Right cardiac atrium (tissue), 5 donors: ENCODE measurements at places on chromosomes 6 and 20. TPM values are rescaled to one million over a fixed set of nuclear protein-coding genes. Genes with fewer than 3 reads are reported as not detected.
A peak's percentile ranks its signal among the peaks of the same experiment; 100 is the strongest.

GRCh38 chr20:57840066-57840465, 130.3 kb upstream of the PMEPA1 start:
- no peak for DNase-seq

GRCh38 chr20:62027116-62027515, 38.6 kb downstream of the TAF4 start:
- no peak for DNase-seq

GRCh38 chr20:61657721-61658377, 405.8 kb downstream of the CDH4 start:
- DNase-seq: no peak

FAM217A gene
- not detected for total RNA-seq

- DNase-seq: peak; percentile 72
These were observed 445 bp downstream of the RAB32 start for GRCh38 chr6:146543940-146544615.

- no peak for DNase-seq
These were observed 102.1 kb downstream of the EYA4 start for GRCh38 chr6:133343220-133343619.

TFB1M gene
- 20.0 TPM for total RNA-seq

GRCh38 chr20:6164421-6165341, 41.9 kb upstream of the FERMT1 start:
- DNase-seq: peak; percentile 37

- no peak for DNase-seq
These were observed 112.8 kb downstream of the TOX2 start for GRCh38 chr20:44027343-44028002.

SCRT2 gene
- total RNA-seq: not detected

PRPH2 gene
- 1.2 TPM for total RNA-seq

MACROD2 gene
- total RNA-seq: 4.4 TPM

DNA sequence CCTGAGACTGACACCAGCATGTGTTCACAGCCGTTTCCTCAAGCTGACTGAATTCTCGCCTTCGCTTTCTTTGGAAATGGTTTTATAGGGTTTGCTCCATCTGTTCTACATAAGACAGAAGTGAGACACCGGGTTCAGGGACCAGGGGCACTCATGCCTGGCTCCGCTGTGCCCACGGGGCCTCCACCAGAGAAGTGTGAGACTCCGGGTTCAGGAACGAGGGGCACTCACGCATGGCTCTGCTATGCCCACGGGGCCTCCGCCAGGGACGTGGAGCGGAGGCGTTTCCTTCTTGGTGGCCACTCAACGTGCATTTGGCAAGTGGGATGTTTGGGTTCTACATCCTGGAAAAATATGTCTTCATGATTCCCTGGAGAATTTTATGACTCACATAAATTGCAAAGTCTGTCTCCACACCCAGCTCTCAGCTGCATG, 106.6 kb downstream of the RNASET2 start:
- DNase-seq: no peak

DNA sequence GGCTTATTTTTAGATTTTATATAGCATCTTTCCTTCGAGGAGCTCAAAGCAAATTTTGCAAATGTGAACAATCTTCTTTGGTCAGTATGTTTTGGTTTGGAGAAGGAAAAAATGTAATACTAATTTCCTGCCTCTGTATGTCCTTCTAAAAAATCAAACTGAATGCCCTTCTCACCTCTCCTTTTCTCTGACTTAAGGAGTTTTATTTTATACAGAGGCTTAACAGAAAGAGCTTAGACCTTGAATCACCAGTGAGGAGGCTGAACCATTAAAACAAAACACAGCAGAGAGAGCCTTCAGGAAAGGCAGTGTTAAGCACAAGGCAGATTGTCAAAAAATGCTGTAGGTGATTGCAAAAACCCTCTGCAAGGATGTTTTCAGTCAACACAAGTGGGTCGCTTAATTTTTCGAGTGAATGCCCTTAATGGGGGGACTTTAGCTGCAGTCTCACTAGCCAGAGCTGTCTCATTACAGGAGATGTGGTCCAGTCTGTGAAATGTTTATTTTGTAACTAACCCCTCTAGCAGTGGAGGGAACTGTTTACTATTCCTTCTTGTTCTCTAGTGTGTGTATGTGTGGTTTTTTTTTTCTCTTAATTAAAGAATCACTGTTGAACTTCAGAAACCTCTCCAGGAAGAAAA, 481.3 kb upstream of the CITED2 start:
- DNase-seq: no peak

- DNase-seq: no peak
These were observed 2.1 kb upstream of the CDKN1A start for GRCh38 chr6:36676141-36677058.

CLDN20 gene
- total RNA-seq: not detected

GRCh38 chr20:50798650-50799049, 3.8 kb downstream of the BCAS4 start:
- no peak for DNase-seq

CNR1 gene
- 0.40 TPM for total RNA-seq

GRCh38 chr20:61954276-61955021, 111.2 kb downstream of the TAF4 start:
- no peak for DNase-seq

DNA sequence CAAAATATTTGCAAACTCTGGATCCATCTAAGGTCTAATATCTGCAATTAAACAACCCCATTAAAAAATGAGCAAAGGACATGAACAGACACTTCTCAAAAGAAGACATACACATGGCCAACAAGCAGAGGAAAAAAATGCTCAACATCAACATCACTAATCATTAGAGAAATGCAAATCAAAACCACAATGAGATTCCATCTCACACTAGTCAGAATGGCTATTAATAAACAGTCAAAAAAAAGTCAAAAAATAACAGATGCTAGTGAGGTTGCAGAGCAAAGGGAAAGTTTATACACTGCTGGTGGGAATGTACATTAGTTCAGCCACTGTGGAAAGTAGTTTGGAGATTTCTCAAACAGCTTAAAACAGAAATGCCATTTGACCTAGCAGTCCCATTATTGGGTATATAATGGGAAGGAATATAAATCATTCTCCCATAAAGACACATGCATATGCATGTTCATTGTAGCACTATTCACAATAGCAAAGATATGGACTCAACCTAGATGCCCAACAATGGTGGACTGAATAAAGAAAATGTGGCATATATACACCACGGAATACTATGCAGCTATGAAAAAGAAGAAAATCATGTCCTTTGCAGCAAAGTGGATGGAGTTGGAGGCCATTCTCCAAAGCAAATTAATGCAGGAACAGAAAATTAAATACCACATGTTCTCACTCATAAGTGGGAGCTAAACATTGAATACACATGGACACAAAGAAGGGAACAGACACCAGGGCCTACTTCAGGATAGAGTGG, 9.1 kb downstream of the ZNFX1 start:
- no peak for DNase-seq

DNA sequence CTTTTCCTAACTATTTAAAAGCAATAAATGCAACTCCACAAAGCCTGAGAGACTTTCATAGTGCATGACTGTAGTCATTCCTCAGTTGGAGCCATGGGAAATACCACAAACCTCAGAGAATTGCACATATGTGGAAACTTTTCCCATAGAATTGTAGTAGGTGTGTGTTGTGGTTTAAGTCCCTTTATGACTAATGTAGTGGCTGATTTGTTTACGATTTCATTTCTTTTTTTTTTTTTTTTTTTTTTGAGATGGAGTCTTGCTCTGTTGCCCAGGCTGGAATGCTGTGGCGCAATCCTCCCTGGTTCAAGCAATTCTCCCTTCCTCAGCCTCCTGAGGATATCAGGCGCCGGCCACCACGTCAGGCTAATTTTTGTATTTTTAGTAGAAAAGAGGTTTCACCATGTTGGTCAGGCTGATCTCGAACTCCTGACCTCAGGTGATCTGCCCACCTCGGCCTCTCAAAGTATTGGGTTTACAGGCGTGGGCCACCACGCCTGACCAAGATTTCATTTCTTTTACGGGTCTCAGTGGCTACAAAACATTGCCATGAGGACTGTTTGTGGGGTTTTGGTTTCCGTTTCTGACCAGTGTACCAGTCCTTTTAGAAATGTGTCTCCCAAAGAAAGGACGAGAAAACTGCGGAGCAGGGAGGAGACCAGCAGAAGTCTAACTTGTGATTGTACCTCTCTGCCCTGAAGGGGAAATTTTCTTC, 212.1 kb upstream of the MARCKS start:
- no peak for DNase-seq

WFDC12 gene
- total RNA-seq: not detected

- DNase-seq: no peak
These were observed 71.2 kb upstream of the ZNFX1 start for GRCh38 chr20:49349078-49349477.

SRSF3 gene
- total RNA-seq: 144 TPM

DNA sequence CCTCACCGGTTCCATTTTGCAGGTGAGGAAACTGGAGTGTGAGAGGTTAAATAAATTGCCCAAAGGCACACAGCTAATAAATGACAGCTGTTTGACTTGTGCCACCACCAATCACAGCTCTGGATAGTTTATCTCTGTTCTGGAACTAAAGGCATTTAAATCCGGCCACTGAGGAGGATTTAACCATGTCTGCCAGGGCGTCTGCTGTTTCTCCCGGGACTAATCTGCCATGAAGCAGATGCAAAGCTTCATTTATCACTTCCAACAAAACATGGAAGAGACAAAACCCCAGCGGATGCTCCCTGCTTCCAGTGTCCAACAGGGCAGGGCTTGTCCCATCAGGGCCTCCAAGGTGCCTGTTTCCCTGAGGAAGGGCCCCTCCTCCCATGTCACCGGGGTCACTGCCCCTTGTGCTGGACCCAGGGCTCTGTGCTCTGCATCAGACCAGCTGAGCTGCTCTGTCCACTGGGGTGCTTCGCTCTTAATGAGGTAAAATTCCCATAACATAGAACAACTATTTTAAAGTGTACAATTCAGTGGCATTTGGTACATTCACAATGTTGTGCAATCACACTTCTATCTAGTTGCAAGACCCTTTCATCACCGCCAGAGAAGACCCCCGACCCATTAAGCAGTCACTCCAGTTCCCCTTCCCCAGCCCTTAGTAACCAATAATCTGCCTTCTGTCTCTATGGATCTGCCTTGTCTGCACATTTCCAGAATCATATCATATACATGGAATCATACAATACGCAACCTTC, 244.3 kb downstream of the PTPRT start:
- no peak for DNase-seq

GGT7 gene
- 17.8 TPM for total RNA-seq

NKX2-2 gene
- total RNA-seq: not detected
